ENCODE measurements at places on chromosomes 11 and 22.

DNA sequence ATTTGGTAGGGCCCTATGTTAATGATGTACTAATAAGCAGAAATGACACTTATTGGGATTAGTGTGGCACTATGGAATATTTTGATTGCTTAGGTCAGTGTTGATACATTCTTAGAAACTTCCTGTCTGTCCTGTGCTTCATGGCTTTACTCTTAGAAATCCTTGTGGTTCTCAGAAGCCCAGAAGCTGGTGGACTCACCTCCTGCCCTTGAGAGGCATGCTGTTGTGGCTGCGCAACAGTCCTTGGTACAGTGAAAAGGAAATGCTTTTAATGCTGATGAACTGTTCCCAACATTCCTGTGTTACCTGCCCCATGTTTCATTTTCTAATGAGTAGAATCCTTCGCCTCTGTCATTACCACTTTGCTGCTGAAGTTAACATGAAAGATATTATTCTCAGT, 52.4 kb upstream of the MYO18B start:
- ATAC-seq: no peak

DNA sequence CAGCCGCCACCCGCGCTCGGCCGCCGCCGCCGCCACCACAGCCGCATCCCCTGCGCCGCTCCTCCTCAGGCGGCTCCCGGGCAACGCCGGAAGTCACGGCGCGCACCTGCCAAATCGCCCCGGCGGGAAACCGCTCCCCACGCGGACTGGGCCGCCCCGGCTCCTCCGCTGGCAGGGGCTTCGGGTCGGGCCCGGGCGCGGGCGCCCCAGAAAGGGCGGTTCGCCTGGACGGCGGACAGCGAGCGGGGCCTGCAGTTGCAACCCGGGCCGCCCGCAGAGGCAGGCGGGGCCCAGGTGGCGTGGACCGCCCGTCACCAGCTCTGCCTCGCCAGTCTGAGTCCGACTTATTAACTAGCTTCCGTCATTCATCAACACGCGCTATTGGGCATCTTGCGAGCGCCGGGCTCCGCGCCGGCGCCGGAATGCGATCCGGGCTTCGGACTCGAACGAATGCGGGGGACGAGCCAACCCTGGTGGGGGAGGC, at the start of gene HIRA:
Gene HIRA, minus strand, starts transcription at position 85 of the 484 bp plus-strand sequence. CDS start 257 bp downstream, outside the sequence.
- ATAC-seq: peak; percentile 71

- ATAC-seq: peak; percentile 82
Measured at GRCh38 chr11:111526501-111526900, 11.9 kb downstream of the HOATZ start.

DNA sequence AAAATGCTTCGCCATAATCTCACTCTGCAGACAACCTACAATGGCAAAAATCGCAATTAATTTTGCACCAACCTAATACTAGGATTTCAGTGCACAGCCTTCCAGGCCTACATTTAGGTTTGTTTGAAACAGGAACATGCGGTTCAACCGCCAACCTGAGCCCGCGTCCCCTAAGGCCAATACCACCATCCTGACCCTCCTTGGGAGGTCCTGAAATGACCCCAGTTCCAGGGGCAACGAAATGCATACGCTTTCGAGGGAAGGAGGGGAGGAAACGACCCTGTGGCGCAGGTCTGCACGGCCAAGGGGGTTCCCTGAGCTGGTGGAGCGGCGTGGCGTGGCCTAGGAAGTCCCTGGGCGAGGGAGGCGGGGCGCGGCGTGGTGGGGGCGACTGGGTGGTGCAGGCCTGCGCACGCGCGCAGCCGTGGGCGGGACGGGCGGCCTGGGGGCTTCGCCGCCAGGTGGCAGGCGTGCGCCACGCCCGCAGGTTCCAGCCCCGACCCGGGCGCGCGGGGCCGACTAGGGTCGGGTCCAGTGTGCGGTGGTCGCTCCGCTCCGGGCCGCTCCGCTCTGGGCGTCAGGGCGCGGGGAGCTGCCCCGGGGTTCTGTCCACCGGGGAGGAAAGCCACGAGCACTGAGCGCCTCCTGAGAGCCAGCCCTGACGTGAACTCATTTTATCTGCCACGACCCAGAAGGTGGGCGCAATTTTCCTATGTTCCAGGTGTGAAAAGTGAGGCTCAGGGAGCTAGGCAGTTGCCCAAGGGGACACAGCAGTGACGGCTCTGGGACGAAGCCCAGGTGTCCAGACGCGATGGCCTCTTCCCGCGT, 94.1 kb downstream of the SWAP70 start:
- ATAC-seq: peak; percentile 63

DNA sequence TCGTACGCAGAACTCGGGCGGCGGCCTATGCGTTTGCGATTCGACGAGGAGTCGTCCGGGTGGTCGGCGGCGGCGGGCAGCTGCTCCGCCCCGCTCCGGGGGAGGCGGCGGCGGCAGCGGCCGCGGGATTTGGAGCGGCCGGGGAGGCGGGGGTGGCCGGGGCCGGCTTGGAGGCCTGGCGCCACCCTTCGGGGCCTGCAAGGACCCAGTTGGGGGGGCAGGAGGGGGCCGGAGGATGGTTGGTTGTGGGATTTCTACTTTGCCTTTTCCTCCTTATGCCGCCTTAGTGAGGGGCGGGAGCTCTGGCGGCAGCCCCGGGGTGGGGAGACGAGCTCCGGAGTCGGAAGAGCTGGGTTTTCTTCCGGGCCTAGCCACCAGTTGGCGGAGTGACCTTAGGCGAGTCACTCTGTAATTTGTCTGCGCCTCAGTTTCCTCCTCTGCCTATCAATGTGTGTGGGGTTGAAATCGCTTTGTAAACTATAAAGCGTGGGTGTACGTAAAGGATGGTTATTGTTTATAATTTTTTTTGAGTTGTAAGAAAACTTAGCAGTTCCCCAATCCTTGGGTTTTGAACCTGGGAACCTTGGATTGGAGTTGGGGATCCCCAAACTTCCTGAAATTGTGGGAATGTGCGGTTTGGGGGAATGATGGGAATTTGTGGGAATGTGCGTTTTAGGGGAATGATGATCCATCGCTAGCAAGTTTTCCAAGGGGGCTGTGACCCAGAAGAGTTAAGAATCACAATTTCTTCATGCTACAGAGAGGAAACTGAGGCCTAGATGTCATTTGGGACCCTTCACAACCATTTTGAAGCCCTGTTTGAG, 679 bp downstream of the TUG1 start:
- peak; percentile 53 for ATAC-seq

- ATAC-seq: peak; percentile 34
Measured at GRCh38 chr22:43110927-43111623, 525 bp downstream of the BIK start.

- ATAC-seq: peak; percentile 4
Measured at GRCh38 chr11:43578346-43579170, 102.0 kb upstream of the HSD17B12 start.
